Nephron progenitor cell (in vitro differentiated cells): ENCODE measurements at places on chromosomes 1 and 21.

DNA sequence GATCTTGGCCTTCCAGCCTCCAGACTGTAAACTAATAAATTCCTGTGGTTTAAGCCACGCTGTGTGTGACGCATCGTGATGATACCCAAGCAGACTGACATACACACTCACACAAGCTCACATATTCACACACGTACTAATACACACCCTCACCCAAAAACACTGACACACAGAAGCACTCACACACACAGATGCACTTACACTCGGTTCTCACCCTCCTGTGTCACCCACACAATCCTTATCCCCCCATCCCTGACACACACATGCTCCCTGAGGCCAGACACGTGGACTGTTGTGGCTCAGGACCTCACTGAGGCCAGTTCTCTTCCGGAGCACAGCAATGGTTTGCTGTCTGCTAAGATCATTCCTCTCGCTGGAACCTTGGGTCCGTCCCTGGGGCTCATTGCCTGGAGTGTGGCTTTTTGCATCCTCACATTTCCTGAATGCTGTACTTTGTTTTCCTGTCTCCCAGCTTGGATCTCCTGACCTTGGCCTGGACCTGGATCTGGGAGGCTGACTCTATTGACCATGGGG, 76.9 kb upstream of the LYST start:
- DNase-seq: no peak

GRCh38 chr1:37393173-37394120, 80.9 kb upstream of the ZC3H12A start:
- no peak for DNase-seq

DNA sequence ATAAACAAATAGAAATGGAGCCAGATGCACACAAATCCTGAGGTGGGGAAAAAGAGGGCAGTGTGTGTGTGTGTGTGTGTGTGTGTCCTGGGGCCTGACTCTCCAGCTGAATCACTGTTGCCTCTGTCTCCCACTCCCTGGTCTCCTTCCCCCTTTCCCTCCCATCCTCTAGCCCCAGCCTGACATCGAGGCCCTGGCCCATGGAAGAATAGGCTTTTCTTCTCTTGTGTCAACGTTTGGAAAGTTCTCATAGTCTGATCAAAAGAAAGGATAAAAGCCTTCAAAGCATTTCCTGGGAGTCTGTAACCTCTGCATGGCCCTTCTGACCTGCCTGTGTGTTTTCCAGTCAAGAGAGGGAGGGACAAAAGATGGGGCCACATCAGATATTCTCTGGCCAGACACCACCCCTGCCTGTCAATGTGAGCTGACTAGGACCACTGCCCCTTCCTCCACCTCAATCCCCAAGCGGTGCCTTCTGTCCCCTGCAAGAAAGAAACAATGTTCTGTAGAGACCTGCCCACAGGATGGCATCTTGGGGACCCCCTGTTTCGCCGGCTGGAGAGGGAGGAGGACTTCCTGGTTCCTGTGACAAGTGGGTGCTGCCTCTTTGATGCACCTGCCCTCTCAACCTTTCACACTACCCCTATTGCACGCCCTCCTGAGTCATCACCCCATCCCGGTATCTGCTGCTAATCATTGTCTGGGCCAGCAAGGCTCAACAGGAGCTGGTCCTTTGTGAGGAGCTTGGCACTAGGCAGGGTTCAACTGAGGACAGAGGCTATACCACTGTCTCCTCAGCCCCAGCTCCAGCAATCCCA, 16.2 kb downstream of the KCNJ10 start:
- DNase-seq: no peak

DNA sequence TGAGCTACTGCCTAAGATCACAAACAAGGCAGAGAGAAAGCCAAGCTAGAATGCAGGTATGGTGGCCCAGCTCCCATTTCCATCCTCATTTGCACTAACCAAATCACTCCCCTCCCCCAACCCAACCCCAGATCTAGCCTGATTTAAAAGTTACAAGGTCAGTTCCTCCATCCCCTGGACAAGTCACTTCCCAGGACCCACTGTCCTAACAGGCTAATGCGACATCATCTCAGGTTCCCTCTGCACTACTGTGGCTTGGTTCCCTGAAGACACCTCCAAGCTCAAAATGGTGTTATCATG, 2.4 kb downstream of the F11R start:
- DNase-seq: no peak

GRCh38 chr1:108190686-108191416, 9.3 kb downstream of the SLC25A24 start:
- DNase-seq: no peak
